ENCODE measurements at places on chromosomes 2 and 18.

DNA sequence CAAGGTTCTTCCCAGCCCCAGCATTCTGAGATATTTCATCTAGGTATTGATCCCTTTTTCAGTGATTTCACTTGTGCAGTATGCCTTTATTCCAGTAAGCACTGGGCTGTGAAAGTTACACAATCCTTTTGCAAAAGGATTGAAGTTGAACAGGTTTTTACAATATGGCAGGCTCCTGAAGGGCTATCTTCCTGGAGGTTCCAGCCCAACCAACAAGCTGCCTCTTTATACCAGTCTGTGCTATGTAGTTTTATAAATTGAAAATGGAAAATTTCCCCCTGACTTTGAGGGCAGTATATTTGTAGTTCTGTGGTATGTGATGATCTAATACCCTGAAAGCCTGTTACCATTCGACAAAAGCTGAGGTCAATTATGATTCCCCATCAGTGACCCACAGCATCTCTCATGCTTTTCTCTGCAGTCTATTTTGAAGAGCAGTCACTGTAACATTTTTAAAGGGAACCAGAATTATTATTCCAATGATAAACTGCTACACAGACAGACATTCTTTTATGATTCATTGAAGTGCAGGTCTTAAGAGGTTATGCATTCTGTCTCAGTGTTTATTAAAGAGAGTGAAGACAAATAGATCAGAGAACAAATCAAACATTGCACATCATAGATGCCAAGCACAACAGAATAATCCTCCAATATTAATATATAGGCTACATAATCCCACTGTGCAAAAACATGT is 35.2 kb upstream of the STPG4 start:
- DNase-seq: no peak

DNA sequence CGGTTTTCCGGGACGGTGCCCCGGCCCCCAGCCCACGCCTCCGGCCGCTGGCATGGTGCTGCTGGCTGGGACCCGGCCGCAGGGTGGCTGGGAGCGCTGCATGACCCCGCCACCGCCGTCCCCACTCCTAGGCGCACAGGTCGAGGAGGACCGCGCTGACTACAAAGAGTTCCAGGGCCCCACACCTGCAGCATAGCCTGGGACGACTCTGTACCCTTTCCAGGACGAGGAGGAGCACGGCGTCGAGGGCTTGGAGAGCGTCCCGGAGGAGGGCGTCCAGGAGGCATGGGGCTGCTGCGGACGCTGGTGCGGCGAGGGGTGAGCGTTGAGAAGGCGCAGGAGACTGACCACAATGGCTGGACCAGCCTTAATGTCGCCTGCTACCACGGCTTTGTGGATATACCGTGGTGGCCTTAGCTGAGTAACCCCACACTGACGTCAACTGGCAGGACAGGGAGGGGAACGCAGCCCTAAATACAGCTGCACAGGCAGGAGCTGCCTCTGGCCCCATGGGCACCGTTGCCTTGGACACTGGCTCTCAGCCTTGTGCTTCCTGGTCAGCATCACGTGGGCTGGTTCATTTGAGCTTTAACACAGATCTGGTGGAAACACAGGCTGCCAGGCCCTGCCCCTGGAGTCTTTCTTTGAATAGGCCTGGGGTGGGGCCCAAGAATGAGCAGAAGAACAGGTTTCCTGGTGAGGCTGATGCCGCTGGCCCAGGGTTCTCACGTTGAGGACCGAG is 40.9 kb upstream of the TRIM43B start:
- no peak for DNase-seq

- no peak for DNase-seq
Measured at GRCh38 chr2:237577956-237578870, 11.8 kb downstream of the PRLH start.

- no peak for DNase-seq
Measured at GRCh38 chr2:120314690-120315366, 31.1 kb upstream of the INHBB start.

DNA sequence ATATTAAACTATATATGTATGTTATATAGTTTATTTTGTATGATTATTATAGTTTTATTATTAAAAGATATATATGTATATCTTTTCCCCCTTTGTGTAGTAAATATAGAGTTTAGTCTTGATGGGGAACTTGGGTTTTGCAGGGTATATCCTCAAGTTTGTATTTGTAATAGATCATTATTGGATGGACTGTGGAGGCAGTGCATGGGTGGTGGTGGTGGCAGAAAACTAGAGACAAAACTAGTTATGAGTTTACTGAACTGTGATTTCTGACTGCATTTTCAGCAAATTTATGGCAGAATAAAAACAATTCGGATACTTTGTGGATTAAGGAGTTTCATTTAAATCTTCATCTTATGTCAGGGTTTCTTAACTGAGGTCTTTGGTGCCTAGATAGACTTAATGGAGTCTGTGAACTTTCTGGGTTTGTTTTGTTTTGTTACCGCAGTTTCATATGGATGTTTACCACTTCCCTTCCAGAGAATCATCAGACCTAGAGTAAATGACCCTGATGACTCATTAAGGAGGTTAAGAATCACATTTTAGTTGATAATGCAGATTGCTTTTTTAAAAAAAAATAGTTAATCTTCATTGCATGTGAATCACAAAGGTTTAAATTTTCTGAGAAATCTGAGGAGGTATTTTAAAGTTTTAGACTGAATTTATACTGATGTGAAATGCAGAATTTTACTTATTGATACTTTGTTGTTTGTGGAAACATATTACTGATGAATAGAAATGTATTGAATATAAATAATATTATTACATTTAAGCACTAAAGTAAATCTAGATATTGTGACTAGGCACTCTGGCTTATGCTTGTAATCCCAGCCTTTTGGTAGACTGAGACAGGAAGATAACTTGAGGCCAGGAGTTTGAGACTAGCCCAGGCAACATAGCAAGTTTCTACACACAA is 14.5 kb downstream of the EPC2 start:
- DNase-seq: no peak

DNA sequence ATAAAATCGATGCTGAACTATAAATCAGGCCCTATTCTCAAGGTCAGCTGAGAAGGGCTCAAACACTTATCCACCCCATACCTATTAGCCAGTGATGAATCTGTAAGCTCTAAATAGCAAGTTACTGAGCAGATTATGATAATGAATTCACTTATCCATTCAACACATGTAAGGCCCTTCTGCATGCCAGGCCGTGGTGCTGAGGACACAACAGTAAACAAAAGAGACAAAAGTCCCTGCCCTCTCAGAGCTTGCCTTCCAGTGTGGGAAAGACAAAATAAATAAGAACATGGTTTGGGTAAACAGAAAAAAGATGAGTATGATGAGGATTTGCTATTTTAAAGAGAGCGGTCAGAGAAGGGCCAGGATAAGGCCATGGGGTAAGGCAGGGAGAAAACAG is 11.7 kb downstream of the TTC32 start:
- no peak for DNase-seq

GRCh38 chr18:43847164-43848091 is 570.1 kb upstream of the SYT4 start:
- no peak for DNase-seq

DNA sequence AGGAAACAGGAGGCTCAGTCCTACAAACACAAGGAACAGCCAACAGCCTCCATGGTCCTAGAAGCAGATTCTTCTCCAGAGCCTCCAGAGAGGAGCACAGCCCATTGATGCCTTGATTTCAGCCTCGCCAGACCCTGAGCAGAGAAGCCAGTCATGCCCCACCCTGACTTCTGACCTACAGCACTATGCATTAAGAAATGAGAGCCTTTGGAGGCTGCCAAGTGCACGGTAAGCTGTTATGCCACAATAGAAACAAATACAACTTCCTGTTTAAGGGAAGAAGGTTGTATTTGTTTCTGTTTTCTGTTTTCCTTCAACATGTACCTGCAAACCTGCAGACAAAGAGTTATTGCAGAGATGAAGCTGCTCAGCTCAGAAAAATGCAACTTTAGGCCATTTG is 181.3 kb upstream of the AGAP1 start:
- DNase-seq: no peak

- no peak for DNase-seq
Measured at GRCh38 chr18:23757437-23757733, 68.1 kb downstream of the LAMA3 start.

DNA sequence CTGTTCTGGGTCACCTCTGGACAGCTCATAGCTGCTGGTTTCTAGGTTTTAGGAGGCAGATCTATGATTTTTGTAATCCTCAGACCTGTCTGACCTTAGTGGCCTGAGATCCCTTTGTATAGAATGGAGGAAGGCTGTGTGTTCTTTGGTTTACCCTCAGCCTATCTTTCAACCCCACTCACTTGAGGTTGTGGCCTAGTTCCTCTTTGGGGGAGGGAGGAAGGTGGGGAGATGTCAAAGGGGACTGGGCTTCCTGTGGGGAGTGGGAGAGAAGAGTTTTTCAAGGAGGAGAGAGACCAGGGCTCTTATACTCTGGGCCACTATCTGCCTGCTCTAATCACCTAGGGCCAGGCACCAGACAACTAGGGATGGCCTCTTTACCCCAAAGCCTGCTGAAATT is 28.5 kb downstream of the SEMA4F start:
- DNase-seq: no peak

Measured in esophagus squamous epithelium (tissue), 5 donors.